ENCODE measurements at places on chromosomes 5 and 9.
A peak's percentile ranks its signal among the peaks of the same experiment; 100 is the strongest.

DNA sequence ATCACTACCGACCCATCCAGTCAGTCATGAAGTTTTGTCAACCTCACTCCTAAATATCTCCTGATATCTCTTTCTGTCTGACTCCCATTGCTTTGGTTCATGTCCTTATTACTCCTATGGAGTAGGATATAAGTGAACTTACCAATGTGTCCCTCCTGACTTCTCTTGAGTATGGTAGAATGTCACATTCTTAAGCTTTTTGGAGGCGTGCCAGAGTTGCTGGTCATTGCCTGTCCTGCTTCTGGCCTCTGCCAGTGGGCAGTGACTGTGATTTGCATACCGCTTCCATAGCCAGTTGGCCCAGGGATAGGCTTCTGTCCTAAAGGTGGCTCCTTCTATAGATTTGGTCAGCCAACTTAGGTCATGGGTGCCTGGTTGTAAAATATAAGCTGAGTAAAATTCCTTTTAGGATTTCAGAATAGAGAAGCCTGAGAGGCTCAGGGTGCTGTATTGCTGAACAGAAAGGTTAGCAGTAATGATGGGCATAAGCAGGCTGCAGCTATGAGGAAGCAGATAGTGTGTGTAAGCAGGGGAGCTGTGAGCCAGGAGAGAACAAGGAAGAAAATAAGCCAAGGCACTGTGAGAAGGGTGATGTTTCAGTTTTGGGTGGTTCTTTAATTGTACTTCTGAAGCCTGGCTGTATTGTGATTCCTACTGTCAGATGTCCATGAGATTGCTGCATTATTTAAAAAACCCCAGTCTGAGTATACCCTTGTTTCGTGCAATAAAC lies 16.1 kb upstream of the MARCHF3 start:
- no peak overlapping the region for H3K27ac ChIP-seq
- H3K27me3 ChIP-seq, result no peaks in the 10 kb centered on the region
- no peaks in the 10 kb centered on the region for H3K4me1 ChIP-seq
- H3K36me3 ChIP-seq, result no peaks in the 10 kb centered on the region
- no peak for DNase-seq

DNA sequence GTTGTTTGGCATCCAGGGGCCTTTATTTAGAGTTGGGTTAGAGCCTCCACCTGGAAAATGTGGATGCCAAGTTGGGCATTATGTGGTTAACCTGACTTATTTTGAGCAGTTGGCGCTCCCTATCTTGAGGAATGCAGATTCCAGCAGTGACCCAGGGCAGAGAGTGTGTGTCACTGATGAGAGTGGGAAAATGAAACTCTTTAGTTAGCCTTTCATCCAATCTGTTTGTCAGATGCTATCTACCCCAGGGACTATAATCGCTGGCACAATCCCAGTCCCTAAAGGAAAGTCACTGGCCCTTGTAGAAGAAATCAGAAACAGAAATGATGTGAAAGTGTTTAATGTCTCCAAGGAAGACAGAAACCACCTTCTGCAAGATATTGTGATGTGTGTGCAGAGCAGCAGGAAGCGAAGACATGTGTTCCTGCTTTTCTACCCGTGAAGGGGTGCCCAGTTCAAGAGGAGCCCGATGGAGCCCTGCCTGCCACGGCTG lies 10.2 kb upstream of the STING1 start:
- no peaks in the 10 kb centered on the region for H3K27me3 ChIP-seq
- no peaks in the 10 kb centered on the region for H3K4me1 ChIP-seq
- H3K27ac ChIP-seq, result no peak overlapping the region
- DNase-seq, result no peak
- H3K4me3 ChIP-seq, result no peak overlapping the region

GRCh38 chr5:176906126-176906525 lies 7.0 kb upstream of the HK3 start:
- H3K36me3 ChIP-seq, result no peaks in the 10 kb centered on the region
- H3K4me3 ChIP-seq, result no peak overlapping the region
- no peaks in the 10 kb centered on the region for H3K27me3 ChIP-seq
- no peaks in the 10 kb centered on the region for H3K4me1 ChIP-seq
- DNase-seq, result no peak

- no peak overlapping the region for H3K27ac ChIP-seq
- no peaks in the 10 kb centered on the region for H3K27me3 ChIP-seq
- no peak overlapping the region for H3K4me3 ChIP-seq
- no peak for DNase-seq
These were observed 150.4 kb upstream of the PCSK5 start for GRCh38 chr9:75739884-75740611.

GRCh38 chr9:124291801-124292396 lies 34.1 kb downstream of the NEK6 start:
- peak; percentile 67 for DNase-seq
- H3K27ac ChIP-seq, result peak overlapping the region; percentile 8
- H3K36me3 ChIP-seq, result no peaks in the 10 kb centered on the region

DNA sequence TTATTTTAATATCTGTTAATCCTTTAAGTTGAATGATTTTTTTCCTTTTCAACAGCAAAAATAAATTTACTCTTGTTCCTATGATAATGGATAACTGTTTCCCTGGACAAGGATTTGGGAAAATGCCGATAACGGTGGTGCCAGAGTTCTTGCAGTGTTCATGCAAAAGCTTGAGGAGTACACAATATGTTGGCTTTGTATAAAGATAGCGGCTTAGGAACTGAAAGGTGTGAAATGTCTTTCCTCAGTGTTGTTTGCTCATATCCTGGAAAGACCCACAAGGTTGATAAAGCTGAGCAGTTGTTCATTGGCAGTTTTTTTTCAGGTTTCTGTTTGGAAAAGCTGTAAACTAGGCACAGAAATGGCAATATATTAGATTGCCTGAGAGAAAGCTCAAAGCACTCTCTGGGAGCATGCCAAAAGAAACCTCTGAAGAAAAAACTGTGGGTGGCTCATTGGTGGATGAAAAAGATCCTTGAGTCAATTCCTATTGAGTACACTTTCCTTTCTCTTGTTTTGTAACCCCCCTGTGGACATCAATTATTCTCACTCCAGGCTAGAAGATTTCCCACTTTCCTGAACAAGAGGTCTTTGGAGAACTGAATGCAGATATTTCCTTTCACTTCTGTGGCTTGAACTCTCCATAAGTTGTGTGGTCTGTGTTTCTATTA lies 117.2 kb upstream of the RGMB start:
- H3K4me3 ChIP-seq, result no peak overlapping the region
- H3K27me3 ChIP-seq, result no peaks in the 10 kb centered on the region
- no peak for DNase-seq

- H3K27ac ChIP-seq, result no peak overlapping the region
- DNase-seq, result no peak
- H3K36me3 ChIP-seq, result no peaks in the 10 kb centered on the region
- no peaks in the 10 kb centered on the region for H3K27me3 ChIP-seq
These were observed 9.7 kb upstream of the COL5A1 start for GRCh38 chr9:134631881-134632280.

DNA sequence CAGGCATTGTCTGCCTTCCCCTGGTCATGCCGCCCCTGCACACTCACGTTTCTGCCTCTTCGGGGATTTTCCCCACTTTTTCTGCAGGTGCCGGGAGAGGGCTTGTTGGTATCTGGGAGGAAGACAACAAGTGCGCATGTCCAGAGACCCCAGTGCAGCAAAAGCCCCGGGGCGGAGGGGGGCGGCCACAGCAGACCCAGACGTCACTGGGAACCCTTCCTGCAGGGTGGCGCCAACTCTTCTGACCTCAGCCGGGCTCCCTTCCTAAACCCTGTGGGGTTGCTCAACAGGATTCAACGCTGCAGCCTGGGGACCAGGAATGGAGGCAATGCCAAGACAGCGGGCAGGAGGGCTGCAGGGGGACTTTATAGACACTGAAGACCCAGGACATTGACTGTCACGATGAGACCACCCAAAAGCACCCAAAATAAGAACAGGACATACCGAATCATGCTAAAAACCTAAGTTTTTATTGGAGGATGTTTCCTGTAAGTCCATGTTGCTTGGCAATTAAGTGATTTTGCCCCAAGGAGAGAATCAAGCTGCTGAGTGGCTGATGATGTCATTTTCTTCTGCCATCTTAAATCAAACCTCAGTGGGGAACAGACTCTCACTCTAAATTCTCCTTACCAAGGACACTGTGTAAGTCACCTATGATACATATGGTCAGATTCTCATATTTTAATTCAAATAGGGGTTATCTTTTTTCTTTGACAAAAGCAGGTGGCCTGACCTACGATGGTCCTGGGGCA lies 62.9 kb upstream of the SIMC1 start:
- no peak overlapping the region for H3K4me3 ChIP-seq
- DNase-seq, result no peak
- no peak overlapping the region for H3K27ac ChIP-seq
- H3K27me3 ChIP-seq, result no peaks in the 10 kb centered on the region

DNA sequence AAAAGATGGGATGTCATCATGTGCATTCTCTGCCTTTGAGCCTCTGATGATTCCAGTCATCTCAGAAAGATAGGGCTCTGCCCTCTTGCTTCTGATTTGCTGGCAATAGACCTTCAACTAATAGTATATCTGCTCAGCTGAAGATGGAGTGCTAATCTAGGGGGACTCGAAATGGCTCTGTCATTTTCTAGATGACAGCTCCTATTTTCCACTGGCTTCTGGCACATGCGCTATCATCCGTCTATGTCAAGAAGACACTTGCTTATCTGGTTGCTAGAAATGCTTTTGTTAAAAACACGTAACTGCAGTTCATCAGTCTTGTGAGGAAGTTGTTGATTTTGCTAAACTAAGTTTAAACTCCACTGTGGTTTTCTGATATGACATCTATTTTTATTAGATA lies 265.5 kb upstream of the ZNF608 start:
- H3K4me1 ChIP-seq, result peaks cover 3% of the 10 kb centered on the region
- H3K27me3 ChIP-seq, result no peaks in the 10 kb centered on the region
- DNase-seq, result no peak
- H3K4me3 ChIP-seq, result no peak overlapping the region
- no peak overlapping the region for H3K27ac ChIP-seq

GRCh38 chr9:134800791-134801339 lies 79.7 kb upstream of the FCN2 start:
- no peaks in the 10 kb centered on the region for H3K36me3 ChIP-seq
- H3K4me1 ChIP-seq, result no peaks in the 10 kb centered on the region
- H3K4me3 ChIP-seq, result no peak overlapping the region
- DNase-seq, result no peak
- no peaks in the 10 kb centered on the region for H3K27me3 ChIP-seq

- H3K27me3 ChIP-seq, result no peaks in the 10 kb centered on the region
- no peaks in the 10 kb centered on the region for H3K36me3 ChIP-seq
- no peak for DNase-seq
- H3K4me1 ChIP-seq, result no peaks in the 10 kb centered on the region
These were observed 9.4 kb upstream of the PLCXD3 start for GRCh38 chr5:41519801-41520200.

GRCh38 chr5:134439210-134439654 lies 27.6 kb upstream of the CDKN2AIPNL start:
- peak overlapping the region; percentile 35 for H3K27ac ChIP-seq
- no peak for DNase-seq
- no peaks in the 10 kb centered on the region for H3K27me3 ChIP-seq
- peaks cover 10% of the 10 kb centered on the region for H3K4me1 ChIP-seq

- H3K4me1 ChIP-seq, result no peaks in the 10 kb centered on the region
- H3K4me3 ChIP-seq, result no peak overlapping the region
- no peaks in the 10 kb centered on the region for H3K27me3 ChIP-seq
- DNase-seq, result no peak
- no peaks in the 10 kb centered on the region for H3K36me3 ChIP-seq
These were observed 119.3 kb upstream of the WWC1 start for GRCh38 chr5:168171901-168172759.

DNA sequence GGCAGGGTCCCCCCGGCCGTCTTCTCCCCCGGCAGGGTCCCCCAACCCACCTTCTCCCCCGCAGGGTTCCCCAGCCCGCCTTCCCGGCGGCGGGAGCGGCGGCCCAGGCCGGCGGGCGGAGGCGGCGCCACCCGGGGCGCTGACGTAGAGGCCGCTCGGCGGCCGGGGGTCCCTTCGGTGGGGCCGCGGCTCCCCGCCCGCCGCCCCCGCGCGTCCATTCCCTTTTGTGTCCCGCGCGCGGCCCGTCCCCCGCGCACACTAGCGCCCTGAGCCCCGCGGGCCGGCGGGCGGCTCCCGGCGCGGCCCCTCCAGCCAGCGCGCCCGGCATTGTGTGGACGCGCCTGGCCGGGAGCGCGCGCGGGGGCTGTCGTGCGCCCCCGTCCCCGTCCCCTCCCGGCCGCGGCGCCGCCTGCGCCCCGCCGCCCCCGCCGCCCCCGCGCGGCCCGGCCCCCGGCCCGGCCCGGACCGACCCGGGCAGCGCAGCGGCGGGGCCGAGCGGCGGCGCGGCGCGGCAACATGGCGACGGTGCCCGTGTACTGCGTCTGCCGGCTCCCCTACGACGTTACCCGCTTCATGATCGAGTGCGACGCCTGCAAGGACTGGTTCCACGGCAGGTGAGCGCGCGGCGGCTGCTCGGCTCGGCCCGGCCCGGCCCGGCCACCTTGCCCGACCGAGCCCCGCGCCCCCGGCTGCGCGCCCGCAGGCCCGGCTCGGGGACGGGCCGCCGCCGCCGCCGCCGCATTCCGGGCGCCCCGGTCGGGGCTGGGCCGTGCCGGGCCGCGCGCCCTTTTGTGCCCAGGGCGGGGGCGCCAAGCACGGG lies at the start of gene PHF2:
TSS of gene PHF2 (plus strand) at position 327 of the 820 bp plus-strand sequence. CDS start at position 517, 190 bp downstream.
- no peaks in the 10 kb centered on the region for H3K27me3 ChIP-seq
- no peaks in the 10 kb centered on the region for H3K36me3 ChIP-seq
- H3K4me3 ChIP-seq, result peak within 1 kb of the TSS; percentile 96
- peaks cover 14% of the 10 kb centered on the region for H3K4me1 ChIP-seq
- DNase-seq, result peak; percentile 48

GRCh38 chr5:376799-377325 lies 55.3 kb downstream of the AHRR start:
- H3K4me3 ChIP-seq, result no peak overlapping the region
- peaks cover 6% of the 10 kb centered on the region for H3K4me1 ChIP-seq
- peak; percentile 8 for DNase-seq
- H3K27me3 ChIP-seq, result no peaks in the 10 kb centered on the region
- no peak overlapping the region for H3K27ac ChIP-seq
- no peaks in the 10 kb centered on the region for H3K36me3 ChIP-seq

DNA sequence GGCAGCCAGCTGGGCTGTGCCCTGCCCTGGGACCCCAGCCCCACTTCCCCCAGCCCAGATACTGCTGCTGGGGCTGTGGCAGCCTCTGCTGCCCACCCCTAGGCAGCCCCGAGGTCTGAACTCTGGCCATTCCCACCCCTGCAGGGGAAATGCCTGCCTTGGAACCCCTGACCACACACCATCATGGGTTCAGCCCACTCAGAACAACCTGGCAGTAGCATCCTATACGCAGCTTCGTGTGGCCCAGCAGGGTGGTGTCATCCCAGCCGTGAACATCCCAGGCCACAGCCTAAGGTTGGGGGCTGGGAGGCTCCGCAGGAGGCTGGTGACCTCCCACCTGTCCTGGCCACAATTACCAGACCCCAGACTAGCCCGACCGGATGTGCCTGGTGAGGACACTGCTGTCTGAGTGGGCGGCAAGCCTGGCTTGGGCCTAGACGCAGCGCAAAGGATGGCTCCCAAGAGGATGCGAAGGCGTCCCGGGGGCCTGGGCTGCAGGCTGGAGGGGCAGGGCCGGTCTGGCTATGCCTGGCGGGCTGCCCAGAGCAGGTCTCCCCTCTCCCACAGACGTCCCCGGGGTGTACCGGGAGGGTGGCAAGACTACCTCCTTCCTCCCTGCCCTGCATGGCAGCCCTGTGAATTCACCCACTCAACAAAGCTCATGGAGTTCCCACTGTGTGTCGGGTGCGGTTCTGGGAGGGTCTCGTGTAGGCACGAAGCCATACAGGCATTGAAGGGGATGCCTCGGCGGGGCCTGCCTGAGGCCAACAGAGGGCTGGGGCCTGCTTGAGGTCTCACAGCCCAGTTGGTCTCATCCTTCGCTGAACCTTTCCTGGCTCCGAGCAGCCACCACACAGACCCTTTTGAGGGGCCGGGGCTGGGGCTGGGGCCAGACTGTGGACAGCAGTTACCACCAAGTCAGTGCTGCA lies 1.5 kb upstream of the SLC34A3 start:
- H3K27ac ChIP-seq, result no peak overlapping the region
- H3K4me1 ChIP-seq, result peaks cover 7% of the 10 kb centered on the region
- no peaks in the 10 kb centered on the region for H3K36me3 ChIP-seq
- peaks cover 4% of the 10 kb centered on the region for H3K27me3 ChIP-seq
- DNase-seq, result no peak
- no peak overlapping the region for H3K4me3 ChIP-seq
